ENCODE measurements at places on chromosomes 5 and 9. TPM values are rescaled to one million over a fixed set of nuclear protein-coding genes. Genes with fewer than 3 reads are reported as not detected.
A peak's percentile ranks its signal among the peaks of the same experiment; 100 is the strongest.

GRCh38 chr5:28344836-28345433 is 1306.5 kb upstream of the CDH9 start:
- H3K27ac ChIP-seq: no peak overlapping the region
- DNase-seq: no peak
- H3K27me3 ChIP-seq: no peaks in the 10 kb centered on the region
- no peaks in the 10 kb centered on the region for H3K4me1 ChIP-seq
- no peak overlapping the region for H3K4me3 ChIP-seq

GRCh38 chr5:170186156-170186555 is 46.6 kb upstream of the C5orf58 start:
- no peaks in the 10 kb centered on the region for H3K36me3 ChIP-seq
- DNase-seq: no peak
- no peaks in the 10 kb centered on the region for H3K27me3 ChIP-seq
- no peak overlapping the region for H3K4me3 ChIP-seq

DNA sequence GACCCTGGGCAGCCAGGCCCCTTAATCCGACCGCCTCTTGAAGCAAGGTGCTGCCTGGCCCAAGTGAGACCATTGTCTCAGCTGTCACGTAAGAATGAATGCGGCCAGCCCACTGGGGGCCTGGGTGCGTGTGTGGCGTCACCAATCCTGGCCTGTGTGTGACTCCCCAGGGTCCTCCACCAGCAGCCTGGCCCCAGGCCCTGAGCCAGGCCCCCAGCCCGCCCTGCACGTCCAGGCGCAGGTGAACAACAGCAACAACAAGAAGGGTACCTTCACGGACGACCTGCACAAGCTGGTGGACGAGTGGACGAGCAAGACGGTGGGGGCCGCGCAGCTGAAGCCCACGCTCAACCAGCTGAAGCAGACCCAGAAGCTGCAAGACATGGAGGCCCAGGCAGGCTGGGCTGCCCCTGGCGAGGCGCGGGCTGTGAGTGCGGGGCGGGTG is 124.2 kb downstream of the WNK2 start:
- H3K4me3 ChIP-seq: no peak overlapping the region
- no peak overlapping the region for H3K27ac ChIP-seq
- H3K4me1 ChIP-seq: peaks cover 3% of the 10 kb centered on the region
- no peaks in the 10 kb centered on the region for H3K36me3 ChIP-seq
- no peaks in the 10 kb centered on the region for H3K27me3 ChIP-seq
- DNase-seq: no peak

- no peaks in the 10 kb centered on the region for H3K27me3 ChIP-seq
- peak; percentile 71 for DNase-seq
- H3K27ac ChIP-seq: peak overlapping the region; percentile 68
- H3K4me1 ChIP-seq: peaks cover 15% of the 10 kb centered on the region
- no peaks in the 10 kb centered on the region for H3K36me3 ChIP-seq
These were observed 782 bp downstream of the BICD2 start for GRCh38 chr9:92763721-92764380.

GRCh38 chr5:38466424-38467189 is 89.8 kb downstream of the LIFR start:
- H3K36me3 ChIP-seq: no peaks in the 10 kb centered on the region
- no peak for DNase-seq
- H3K27ac ChIP-seq: peak overlapping the region; percentile 72
- H3K27me3 ChIP-seq: no peaks in the 10 kb centered on the region

The EGR1 gene
- 15.2 TPM for total RNA-seq

The SLC35A4 gene
- total RNA-seq: 38.5 TPM

GRCh38 chr5:170144286-170145023 is 38.8 kb downstream of the FOXI1 start:
- no peaks in the 10 kb centered on the region for H3K36me3 ChIP-seq
- H3K4me1 ChIP-seq: no peaks in the 10 kb centered on the region
- no peak for DNase-seq
- H3K27ac ChIP-seq: no peak overlapping the region

- no peak overlapping the region for H3K27ac ChIP-seq
- H3K36me3 ChIP-seq: no peaks in the 10 kb centered on the region
- H3K27me3 ChIP-seq: no peaks in the 10 kb centered on the region
- H3K4me3 ChIP-seq: no peak overlapping the region
- DNase-seq: no peak
These were observed 78.0 kb downstream of the HMHB1 start for GRCh38 chr5:143889986-143890385.

The PCDHB9 gene
- 0.12 TPM for total RNA-seq

The PRLR gene
- total RNA-seq: 11.7 TPM
